HepG2 (cell line): ENCODE measurements at places on chromosomes 1 and 21. TPM values are rescaled to one million over a fixed set of nuclear protein-coding genes. Genes with fewer than 3 reads are reported as not detected.
A peak's percentile ranks its signal among the peaks of the same experiment; 100 is the strongest.

The CCDC17 gene
- total RNA-seq = 0.24 and 1.5 TPM in 2 replicates

The SPATA1 gene
- 1.1 and 1.4 TPM in 2 replicates for total RNA-seq

GRCh38 chr1:47444562-47445465 lies 7.0 kb downstream of the FOXD2 start:
- no peak for DNase-seq

DNA sequence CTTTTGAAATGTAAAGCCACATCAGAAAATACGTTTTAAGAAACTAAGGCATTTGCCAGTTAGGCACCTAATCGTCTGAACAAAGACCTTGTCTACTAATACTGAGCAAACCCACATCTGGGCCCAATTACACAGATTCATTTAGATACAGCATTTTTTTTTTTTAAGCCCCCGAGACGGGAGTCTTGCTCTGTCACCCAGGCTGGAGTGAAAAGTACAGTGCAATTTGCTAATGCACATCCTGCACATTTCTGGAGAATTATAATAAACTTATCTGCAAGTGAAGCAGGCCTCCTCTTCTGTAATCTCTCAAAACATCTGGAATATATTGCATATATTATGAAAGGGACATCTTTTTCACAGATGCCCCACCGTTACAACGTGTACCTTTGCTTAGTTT lies 3.3 kb downstream of the RSRP1 start:
- no peak for DNase-seq

- DNase-seq = no peak
Observed at GRCh38 chr1:183792300-183792699, 12.6 kb upstream of the RGL1 start.

DNA sequence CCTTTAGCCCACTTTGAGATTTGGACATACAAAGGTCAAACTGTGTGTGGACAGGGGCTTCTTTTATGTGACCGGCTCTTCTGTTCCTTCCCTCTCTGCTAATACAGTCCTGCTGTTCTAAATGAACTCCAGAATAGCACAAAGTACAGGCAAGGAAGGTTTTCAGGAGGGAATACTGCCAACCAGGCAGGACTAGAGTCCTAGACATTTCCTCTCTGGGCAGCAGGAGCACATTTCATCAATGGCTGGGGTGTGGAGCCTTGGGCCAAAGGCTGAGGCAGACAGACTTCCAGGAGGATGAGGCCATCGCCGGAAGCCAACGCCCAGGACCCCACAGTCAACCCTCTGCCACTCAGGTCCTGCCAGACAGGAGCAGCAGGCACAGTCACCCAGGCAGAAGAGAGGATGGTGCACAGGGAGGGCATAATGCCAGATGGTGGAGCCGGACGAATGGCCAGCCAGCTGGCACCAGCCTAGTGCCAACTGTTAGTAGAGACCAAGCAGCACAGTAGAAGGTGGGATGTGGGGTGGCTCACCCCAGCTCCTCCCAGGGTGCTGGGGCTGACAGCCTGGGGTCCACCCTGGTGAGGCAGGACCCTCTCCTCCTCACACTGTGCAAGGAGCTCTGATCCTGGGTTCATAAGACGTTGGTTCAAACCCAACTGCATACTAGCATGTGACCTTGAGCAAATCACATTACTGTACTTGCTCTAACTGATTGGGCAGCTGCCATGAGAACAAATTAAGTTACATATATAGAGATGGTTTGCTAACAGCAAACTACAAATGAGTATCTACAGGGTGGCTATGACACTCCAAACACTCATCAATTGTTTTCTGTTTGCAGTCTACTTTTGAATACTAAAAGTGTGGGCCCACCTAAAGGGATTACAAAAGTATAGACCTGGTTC lies 410.7 kb downstream of the SIPA1L2 start:
- no peak for DNase-seq

DNA sequence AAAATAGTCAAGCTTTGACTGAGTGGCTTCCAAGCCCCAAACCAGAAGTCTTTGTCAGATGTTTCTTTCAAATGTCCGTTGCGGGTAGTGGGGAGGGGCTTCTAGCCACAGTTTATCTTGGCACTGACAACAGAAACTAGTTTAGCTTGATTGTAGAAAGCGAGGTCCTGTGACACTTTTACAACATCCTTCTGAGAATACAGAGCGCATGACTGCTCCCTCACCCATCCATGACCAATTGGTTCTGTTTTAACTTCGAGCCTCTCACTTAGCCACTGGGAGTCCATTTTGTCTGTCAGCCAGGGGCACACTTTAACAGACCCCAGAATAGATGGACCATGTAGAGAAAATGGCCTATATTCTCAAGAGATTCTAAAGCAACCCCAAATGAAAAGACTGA lies 199.2 kb upstream of the ST6GALNAC5 start:
- no peak for DNase-seq

DNA sequence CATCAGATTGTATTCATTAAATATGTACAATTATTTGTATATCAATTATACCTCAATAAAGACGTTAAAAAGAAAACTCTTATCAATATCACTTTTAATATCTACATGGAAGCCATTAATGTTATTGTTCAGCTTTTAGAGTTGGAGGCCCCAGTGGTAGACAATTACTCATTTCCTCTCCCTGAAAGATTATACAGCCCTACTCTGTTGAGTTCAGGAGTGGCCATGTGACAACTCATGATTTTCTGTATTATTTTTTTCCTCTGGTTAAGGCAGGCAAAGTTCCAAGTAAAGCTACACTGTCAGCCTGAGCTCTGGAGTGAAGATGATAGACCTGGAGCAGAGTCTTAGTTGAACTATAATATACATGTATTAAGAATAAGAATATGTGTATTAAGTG lies 247.9 kb upstream of the B3GALT2 start:
- no peak for DNase-seq

- DNase-seq = peak; percentile 27
Observed at GRCh38 chr1:226864311-226864710, 6.1 kb upstream of the PSEN2 start.

DNA sequence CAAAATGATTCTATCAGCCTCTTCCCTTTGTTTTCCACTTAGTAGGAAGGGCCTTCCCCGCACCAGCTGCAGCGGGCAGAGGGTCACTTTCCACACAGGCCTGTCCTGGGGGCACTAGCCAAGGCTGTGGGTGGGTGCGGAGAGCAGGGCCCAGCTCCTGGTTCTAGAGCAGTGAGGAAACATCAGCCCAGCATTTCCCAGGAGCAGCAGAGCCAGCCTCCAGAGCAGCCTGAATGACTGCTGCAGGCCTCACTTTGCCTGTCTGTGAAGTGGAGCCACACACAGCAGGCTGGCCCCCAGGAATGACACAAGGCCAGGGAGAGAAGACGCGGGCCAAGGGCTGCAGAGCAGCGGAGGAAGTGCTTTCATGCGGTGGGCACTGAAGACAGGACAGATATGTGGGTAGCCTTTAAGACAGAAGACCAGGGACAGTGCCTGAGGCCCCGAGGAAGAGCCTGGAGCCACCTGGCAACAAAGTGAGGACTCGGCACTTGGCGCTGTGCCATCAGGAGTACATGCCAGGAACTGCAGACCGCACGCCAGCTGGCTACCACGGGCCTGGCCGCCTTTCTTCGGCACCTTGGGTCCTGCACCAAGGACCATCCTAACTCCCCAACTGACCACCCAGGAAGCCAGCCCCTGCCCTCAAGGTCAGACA lies 42.0 kb downstream of the ACOT7 start:
- DNase-seq = no peak

DNA sequence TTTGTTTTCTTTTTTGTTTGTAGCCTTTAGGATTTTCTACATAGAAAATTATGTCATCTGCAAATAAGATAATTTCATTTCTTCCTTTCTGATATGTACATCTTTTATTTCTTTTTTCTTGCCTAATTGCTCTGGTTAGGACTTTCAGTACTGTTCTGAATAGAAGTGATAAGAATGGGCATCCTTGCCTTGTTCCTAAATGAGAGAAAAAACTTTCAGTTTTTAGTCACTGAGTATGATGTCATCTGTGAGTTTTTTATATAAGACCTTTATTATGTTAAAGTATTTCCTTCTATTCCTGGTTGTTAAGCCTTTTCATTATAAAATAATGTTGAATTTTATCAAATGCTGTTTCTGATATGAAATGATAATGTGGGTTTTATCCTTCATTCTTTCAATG lies 76.0 kb upstream of the SLC35F3 start:
- no peak for DNase-seq

DNA sequence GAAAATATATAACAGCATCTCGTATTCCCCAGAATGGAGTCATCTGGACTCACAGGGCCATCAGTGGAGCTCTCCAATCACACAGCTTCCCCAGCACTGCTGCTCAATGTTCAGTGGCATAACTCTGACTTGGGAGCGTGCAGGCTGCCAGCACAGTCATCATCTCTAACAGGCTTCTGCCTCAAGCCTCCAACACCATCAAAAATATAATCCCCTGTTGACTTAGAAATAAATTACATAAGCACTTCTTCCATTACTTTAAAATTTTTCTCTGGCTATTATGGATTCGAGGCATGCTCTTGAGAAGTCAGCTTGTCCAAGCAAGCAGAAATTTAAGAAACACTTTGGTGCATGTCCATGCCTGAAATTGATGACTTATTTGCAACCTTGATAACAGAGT lies 6.2 kb downstream of the DUSP23 start:
- DNase-seq = no peak

DNA sequence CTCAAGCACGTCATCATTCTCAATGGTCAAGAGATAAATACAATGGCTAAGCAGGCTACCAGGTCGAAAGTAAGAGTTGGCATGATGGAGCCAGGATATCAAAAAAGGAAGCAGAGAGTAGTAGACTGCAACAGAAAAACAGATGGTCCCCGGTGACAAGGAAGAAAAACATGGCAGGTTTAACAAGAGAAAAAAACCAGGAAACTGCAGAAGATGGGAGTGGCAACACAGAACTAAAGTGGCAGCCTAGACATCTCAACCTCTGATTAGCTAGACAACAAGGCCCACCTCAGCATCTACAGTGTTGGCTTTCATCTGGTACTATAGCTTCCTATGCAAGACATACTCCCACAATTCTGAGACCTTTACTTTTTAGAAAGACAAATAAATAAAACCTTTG lies 3.1 kb downstream of the UBR4 start:
- DNase-seq = no peak
